ENCODE measurements at places on chromosomes 2 and 18.

DNA sequence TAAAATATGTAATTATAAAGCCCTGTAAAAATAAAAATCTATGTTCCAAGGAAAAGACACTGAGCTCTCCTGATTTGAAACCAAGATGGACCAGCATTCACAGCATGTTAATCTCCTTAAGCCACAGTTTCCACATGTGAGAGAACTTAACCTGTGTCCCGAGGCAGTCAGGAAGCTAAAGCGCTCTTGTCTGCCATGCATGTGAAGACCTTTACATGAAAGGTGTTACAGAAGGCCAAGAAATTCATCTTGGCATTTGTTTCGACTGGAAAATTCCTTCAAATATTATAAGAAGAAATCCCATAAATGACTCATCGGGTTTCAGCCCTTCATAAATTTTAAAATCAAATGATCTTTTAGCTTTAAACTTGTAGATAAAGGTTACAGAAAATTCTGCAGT, 328.6 kb downstream of the CDH2 start:
- no peak for DNase-seq

- no peak for DNase-seq
Measured at GRCh38 chr2:54840559-54841468, 117.4 kb downstream of the EML6 start.

DNA sequence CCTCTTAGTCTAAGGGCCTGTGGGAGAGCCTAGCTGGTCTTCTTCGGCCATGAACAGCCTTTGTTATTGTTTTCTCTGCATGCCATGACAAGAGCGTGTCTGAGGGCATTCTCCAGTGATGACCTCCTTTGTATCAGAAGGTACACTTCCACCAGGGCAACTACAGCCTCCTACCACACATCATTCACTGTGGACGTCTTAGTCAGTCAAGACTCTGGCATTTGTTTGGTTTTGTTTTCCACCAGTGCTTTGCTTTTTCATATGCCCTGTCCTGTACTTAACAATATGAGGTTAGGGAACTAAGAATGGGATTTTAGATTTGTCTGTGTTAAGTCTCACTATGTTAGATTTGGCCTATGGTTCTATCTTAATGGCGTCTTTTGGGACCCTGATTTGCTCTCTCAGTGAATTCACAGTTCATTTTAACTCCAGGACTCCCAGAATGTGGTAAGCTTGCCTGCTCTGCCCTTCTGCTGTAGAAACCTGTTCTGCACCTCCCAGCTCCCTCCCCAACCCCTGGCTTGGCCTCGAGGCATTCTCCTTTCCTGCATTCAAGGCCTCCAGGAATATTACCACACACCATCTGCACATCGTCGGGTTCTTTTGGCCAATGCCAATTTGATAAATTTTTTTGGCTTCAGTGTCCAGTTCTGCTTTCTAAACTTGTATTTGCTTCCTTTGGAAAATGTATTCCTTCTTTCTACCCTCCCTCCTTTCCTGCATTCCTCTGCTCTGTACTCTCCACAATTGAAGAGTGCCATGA, 42.8 kb upstream of the IL1R1 start:
- no peak for DNase-seq

DNA sequence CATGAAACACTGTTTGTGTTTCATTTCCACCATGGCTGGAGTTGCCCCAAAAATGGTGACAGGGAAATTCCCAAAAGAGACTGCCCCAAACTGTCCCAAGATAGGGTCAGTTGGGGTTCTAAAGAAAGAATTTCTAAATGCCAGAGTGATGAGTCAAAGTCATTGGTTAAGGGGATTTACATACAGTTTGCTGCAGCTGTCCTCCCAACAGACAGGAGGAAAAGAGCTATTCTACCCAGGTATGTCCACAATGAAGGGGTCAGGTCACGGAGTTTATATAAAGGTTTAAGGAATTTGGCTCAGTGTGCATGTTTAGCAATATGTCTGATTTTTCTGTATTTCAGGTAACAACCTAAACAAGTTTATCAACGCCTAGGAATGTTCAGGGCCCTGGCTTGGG, 344.1 kb downstream of the TDRD15 start:
- DNase-seq, result no peak

Data from 8988T (cell line).